GM23248 (cell line): ENCODE measurements at places on chromosomes 7 and 10. TPM values are rescaled to one million over a fixed set of nuclear protein-coding genes. Genes with fewer than 3 reads are reported as not detected.

SLC4A2 gene
- total RNA-seq = 80.3 and 94.6 TPM in 2 replicates

ZNF467 gene
- total RNA-seq = not detected in 2 replicates

AGR2 gene
- total RNA-seq = not detected in 2 replicates

DNA sequence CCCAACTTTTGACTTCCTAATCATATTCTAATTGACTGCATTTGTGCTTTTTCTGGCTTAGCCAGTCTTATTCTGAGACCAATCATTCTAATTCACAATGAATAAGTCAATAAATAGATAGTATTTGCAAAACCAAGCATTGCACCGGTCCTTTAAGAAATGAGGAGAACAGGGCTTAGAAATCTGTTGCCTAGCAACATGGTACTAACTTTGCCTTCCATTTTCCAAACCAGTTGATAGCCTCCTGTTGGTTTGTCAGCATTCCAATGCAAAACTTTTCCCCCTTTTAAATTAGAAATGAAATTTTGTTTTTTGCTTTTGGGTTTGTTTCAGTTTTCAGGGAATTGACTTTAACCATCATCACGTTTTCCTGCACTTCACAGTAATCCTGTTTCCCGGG lies 603.5 kb upstream of the NRP1 start:
- peak; percentile 12 for DNase-seq
- no peaks in the 10 kb centered on the region for H3K27me3 ChIP-seq
- no peaks in the 10 kb centered on the region for H3K36me3 ChIP-seq
- no peak overlapping the region for H3K27ac ChIP-seq
- H3K4me1 ChIP-seq = no peaks in the 10 kb centered on the region
- no peak overlapping the region for H3K4me3 ChIP-seq

GRCh38 chr7:38673795-38674194 lies 42.6 kb upstream of the AMPH start:
- no peaks in the 10 kb centered on the region for H3K36me3 ChIP-seq
- H3K27ac ChIP-seq = peak overlapping the region; percentile 27
- no peaks in the 10 kb centered on the region for H3K27me3 ChIP-seq
- H3K4me1 ChIP-seq = peaks cover 16% of the 10 kb centered on the region

DNA sequence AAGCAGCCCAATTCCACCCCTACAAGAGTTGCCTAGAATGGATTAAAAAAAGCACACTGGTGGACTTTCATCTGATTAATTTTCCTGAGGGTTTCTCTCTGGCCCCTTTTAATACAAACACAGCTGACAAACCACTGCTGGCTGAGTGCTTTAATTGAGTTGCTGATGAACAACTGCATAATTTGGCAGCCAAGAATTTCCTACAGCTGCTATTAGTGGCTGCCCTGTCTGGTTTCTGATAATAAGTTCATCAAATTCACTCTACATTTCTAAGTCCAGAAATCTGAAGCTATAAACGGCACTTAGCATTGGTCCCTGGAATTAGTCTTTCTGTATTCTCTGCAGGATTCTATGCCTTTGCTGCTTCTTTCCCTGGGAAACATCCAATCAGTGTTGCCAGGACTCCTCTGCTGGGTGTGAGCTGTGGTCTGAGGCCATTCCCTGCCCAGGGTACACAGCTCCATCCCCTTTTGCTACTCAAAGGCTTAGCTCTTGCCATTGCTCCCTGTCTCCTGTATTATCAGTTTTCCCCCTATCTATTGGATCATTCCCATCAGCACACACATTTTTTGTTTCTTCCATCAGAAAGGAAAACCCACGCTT lies 110.6 kb downstream of the LSM5 start:
- no peak overlapping the region for H3K27ac ChIP-seq
- H3K27me3 ChIP-seq = no peaks in the 10 kb centered on the region
- H3K36me3 ChIP-seq = no peaks in the 10 kb centered on the region
- no peak overlapping the region for H3K4me3 ChIP-seq
- DNase-seq = no peak

DNA sequence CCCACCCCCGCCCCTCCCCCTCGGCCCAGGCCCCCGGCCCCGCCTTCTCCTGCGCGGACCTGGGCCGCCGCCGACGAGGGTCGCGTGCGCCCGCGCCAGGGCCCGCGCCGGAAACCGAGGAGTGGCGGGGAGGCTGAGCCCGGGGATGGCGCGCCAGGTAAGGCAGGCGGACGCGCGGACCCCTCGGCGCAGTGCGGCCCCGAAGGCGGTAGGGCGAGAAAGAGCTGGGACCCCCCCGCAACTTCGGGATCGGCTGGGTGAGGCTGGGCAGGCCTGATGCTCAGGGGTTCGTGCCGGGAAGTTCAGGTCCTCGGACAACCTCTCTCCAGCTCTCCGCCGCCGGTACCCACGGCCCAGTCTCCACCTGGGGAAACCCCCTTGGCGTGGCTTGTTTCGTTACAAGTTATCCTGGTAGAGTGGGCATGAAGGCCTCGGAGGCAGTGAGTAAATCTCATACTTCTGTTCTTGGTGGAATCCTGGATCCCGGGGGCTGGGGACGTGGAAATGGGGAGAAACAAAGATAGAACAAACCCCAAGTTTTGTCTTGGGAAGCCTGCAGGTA lies 58.4 kb downstream of the ZNF467 start:
- DNase-seq = peak; percentile 49
- peak overlapping the region; percentile 77 for H3K4me3 ChIP-seq
- no peak overlapping the region for H3K27ac ChIP-seq
- no peaks in the 10 kb centered on the region for H3K36me3 ChIP-seq

DNA sequence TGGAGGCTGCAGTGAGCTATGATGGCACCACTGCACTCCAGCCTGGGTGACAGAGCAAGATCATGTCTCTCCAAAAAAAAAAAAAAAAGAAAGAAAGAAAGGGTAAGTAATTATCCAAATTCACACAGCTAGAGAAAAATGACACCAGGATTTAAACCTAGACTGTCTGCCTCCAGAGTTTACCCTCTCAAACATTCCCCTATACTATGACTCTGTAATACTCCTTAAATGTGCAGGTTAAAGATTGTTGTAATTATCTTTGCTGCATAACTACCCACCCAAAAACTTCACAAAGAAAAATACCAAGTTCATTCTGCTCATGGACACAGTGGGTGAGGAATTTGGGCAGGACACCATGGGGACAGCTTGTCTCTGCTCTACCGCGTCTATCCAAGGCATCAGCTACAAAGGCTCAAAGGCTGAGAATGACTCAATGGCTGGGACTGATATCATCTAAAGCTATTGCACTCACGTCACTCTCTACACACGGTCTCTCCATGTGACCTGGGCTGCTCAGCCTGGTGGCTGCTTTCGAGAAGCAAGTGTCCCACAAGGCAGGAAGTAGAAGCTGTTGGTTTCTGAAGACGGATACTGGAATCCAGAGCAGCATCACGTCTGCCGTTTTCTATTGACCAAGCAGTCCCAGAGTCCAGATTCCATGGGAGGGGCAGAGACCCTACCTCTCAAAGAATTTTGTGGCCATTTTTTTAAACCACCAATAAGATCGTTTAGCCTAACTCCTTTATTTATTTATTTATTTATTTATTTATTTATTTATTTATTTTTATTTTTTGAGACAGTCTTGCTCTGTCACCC lies 185.7 kb upstream of the AUTS2 start:
- peak overlapping the region; percentile 5; the same call in 1 of the 2 replicates for H3K4me3 ChIP-seq
- no peak overlapping the region; the same call in 1 of the 2 replicates for H3K27ac ChIP-seq
- H3K4me1 ChIP-seq = no peaks in the 10 kb centered on the region
- H3K36me3 ChIP-seq = no peaks in the 10 kb centered on the region
- H3K27me3 ChIP-seq = no peaks in the 10 kb centered on the region
- DNase-seq = peak; percentile 94

DNA sequence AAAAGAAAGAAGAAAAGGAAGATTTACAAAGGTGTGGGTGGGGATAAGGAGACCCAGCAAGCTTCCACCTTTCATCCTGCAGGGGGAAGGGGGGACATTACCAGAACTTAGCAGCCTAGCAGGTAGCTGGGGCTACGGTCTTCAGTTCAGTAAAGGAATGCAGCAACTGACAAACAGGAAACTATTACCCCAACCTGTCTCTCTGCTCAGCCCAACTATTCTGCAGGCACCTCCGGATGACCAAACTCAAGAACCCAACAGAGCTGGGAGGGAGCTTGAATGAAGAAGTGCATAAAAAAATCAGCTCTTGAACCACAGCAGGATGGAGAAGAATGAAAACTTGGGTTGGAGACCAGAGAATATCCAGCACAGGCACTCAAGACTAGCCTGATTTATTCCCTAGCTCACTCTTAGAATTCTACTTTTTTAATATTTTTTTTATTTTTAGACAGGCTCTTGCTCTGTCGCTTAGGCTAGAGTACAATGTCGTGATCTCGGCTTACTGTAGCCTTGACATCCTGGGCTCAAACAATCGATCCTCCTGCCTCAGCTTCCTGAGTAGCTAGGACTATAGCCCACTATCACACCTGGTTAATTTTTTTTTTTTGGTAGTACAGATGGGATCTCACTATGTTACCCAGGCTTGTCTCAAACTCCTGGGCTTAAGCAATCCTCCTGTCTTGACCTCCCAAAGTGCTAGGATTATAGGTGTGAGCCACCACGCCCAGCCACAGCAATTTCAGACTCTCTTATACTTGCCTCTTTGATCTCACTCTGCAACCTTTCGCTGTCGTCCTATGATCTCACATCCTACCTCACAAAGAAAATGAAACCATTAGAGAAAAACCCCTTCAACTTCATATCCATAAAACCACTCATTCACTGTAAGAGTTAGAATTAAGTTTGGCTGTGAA lies 18.5 kb upstream of the C10orf67 start:
- H3K27ac ChIP-seq = no peak overlapping the region
- H3K4me3 ChIP-seq = no peak overlapping the region
- no peaks in the 10 kb centered on the region; the same call in 1 of the 2 replicates for H3K27me3 ChIP-seq
- no peaks in the 10 kb centered on the region for H3K36me3 ChIP-seq
- no peaks in the 10 kb centered on the region for H3K4me1 ChIP-seq

- no peaks in the 10 kb centered on the region for H3K4me1 ChIP-seq
- no peak for DNase-seq
- H3K27ac ChIP-seq = no peak overlapping the region
- H3K4me3 ChIP-seq = no peak overlapping the region
- H3K27me3 ChIP-seq = no peaks in the 10 kb centered on the region
These were observed 188.4 kb downstream of the ZEB1 start for GRCh38 chr10:31507427-31507826.

GRCh38 chr10:100303724-100304319 lies 17.3 kb upstream of the BLOC1S2 start:
- H3K4me3 ChIP-seq = no peak overlapping the region
- H3K36me3 ChIP-seq = no peaks in the 10 kb centered on the region
- H3K27me3 ChIP-seq = peaks cover 19% of the 10 kb centered on the region; the same call in 1 of the 2 replicates
- H3K4me1 ChIP-seq = peaks cover 10% of the 10 kb centered on the region; the same call in 1 of the 2 replicates
- peak; percentile 70 for DNase-seq

- H3K4me3 ChIP-seq = no peak overlapping the region
- no peaks in the 10 kb centered on the region for H3K36me3 ChIP-seq
- H3K27ac ChIP-seq = no peak overlapping the region
- H3K4me1 ChIP-seq = no peaks in the 10 kb centered on the region
These were observed 127.6 kb downstream of the WDR11 start for GRCh38 chr10:120978589-120979252.

DNA sequence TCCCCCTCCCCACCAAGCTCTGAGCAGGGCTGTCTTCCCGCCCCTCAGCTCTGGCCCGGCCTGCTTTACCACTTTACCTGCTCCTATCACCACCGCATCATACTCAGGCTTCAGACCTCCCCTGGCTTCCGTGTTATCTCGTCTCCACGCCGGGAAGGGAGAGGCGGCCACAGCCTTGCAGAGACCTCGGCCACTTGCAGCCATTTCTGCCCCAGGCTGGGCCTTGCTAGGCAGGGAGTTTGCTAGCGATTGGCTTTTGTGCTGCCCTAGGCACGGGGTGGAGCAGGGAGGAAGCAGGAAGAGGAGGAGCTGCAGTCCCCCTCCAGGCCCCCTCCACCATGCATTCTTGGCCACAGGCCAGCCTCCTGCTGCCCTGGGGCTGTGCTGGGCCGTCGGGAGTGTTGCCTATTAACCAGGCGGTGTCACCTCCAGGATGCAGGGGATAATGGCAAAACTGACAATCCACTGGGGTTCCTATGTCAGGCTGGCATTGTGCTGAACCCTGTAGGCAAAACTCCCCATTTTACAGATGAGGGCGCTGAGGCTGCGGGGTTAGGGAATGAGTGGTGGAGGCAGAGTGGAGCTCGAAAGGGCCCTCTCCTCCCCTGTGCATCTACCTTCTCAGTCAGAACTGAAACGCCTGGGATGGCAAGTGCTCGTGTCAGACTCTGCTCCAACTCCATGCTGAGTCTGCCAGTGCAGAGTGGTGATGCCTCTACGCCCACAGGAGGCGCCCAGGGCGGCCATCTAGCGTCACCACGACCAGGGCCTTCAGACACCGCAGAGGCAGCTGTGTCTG lies at the start of gene PYROXD2:
Gene PYROXD2 (minus strand): TSS at position 251 of the 799 bp plus-strand sequence. CDS start 47 bp downstream, at position 204.
- peak; percentile 94 for DNase-seq
- H3K4me1 ChIP-seq = peaks cover 4% of the 10 kb centered on the region; the same call in 1 of the 2 replicates

- H3K4me3 ChIP-seq = peak overlapping the region; percentile 81
- H3K27me3 ChIP-seq = no peaks in the 10 kb centered on the region
- H3K4me1 ChIP-seq = peaks cover 50% of the 10 kb centered on the region
These were observed 1.1 kb downstream of the SH3PXD2A start for GRCh38 chr10:103854265-103854685.

DNA sequence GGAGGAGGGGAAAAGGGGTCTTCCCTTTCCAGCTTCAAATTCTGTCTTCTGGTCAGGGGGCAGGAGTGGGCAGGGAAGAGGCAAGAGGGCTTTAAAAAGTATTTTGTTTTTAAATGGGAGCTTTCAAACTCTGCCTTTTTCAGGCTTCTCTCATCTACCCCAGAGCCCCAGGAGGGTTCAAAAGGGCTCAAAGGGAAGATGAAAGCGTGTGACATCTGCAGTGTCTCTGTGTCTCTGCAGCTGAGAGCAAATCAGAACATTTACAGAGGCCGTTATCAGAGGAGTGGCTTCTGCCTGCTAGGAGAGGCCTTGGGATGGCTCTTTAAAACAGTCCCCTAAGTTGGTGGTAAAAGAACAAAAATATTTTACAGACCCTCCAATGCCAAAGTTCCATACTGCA lies 30.3 kb downstream of the TRIM8 start:
- peak overlapping the region; percentile 64 for H3K4me3 ChIP-seq
- no peaks in the 10 kb centered on the region for H3K36me3 ChIP-seq
- no peaks in the 10 kb centered on the region for H3K27me3 ChIP-seq
- no peak for DNase-seq

DNA sequence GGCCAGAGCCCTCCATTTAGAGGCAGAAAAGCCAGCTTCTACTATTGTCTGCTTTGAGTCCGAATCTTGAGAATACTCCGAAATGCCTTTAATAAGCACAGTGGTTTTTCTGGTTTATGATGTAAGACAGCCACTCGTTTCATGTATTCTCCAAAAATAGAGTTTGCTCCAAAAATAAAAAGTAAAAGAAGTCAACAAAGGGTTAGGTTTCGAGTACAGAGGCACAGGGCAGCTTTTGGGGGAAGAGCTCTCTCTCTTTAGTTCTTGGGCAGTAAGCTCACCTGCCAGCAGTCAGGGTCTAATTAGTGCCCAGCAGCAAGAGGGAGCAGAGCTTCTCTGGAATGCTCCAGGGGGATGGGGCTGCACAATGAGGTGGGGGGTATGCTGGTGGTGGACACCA lies 20.2 kb downstream of the CREB3L2 start:
- DNase-seq = no peak
- no peak overlapping the region for H3K4me3 ChIP-seq
- peak overlapping the region; percentile 98 for H3K27ac ChIP-seq
- peaks cover 84% of the 10 kb centered on the region for H3K4me1 ChIP-seq
- no peaks in the 10 kb centered on the region for H3K27me3 ChIP-seq
